ENCODE measurements at places on chromosomes 13 and 19.

GRCh38 chr13:103299079-103299478 lies 232.9 kb upstream of the SLC10A2 start:
- no peak for DNase-seq

DNA sequence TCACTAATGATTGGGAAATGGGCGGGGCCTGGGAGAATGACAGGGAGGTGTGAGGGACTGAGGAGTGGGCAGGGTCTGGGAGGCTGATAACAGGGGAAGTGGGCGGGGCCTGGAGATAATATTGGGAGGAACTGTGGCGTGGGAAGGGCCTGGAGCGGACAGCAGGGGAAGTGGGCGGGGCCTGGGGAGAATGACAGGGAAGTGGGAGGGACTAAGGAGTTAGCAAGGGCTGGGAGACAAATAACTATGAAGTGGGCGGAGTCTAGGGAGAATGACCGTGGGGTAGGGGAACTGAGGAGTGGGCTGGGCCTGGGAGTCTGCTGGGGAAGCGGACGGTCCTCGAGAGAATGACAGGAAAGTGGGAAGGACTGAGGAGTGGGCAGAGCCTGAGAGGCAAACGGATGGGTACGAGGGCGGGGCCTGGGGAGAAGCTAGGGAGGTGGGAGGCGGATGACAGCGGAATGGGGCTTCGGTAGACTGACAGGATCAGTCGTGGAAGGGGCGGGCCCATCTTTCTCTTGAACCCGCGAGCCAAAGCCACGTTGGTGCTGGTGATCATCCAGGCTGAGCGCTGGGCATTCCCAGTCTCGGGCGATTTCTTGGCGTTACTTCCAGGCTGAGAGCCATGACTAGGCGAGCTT lies 14.0 kb upstream of the TUBB4A start:
- peak; percentile 93 for DNase-seq

DNA sequence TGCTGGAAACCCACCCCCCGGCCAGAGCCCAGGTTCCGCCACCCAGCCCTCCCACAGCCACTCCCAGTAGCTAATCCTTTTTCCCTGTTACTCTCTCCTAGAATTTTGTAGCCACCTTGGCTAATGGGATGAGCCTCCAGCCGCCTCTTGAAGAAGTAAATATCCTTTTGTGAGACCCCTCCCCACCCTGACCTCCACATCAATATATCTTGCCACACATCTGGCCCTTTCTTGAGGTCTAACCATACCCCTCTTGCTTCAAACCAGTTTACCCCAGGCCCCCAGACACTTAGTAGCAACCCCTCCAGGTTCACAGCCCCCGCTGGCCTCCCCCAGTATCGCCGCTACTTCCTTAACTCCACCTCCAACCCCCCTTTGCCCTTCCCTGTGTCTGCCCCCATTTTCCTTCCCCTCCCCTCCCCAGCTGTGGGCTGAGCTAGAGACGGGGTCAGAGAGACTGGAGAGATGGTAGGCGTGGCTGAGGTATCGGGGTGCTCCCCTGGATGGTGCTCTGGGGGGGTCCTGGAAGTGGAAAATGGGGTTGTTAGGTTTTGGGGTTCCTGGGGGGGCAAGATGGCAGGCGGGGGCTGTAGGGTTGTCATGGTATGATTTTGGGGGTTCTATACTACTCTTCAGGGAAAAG lies 2.8 kb downstream of the PRMT1 start:
- no peak for DNase-seq

- no peak for DNase-seq
Measured at GRCh38 chr19:21430675-21431074, 33.7 kb downstream of the ZNF493 start.

GRCh38 chr13:28557725-28558520 lies 63.0 kb upstream of the FLT1 start:
- no peak for DNase-seq

DNA sequence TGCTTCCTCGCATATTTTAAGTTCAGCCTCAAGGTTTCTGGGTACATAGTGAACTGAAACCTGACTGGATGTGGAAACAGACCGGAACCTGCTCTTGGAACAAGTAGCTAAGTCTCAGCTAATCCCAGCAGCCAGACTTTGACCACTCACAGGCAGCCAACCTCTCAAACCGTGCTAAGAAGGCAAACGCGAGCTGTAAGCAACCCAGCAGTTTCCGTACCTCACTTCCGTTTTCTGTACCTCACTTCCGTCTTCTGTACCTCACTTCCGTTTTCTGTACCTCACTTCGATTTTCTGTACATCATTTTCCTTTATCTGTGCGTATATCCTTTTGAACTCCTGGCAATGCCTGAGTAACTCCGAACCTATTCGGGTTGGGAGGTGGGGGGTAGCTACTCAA lies 96.8 kb downstream of the SUCLA2 start:
- no peak for DNase-seq

- no peak for DNase-seq
Measured at GRCh38 chr13:111058796-111059506, 56.2 kb upstream of the ARHGEF7 start.

DNA sequence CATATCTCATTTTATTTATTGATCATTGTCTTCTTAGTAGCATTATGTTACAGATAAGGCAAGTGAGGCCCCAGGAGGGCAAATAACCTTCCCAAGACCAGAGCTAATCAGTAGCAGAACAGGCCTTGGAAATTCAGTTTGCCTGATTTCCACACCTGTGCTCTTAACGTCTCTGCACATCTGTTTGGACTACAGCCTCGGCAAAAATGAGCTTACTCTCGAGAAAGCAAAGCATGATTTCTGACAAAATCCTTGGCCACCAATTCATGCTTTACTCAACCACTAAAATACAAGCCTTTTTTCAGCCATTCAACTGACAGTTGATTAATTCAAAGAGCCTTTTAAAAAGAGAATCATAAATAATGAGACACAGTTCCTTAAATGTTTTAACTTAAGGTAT lies 309.3 kb upstream of the HTR2A start:
- no peak for DNase-seq

GRCh38 chr19:31127134-31127967 lies 221.9 kb downstream of the TSHZ3 start:
- no peak for DNase-seq

DNA sequence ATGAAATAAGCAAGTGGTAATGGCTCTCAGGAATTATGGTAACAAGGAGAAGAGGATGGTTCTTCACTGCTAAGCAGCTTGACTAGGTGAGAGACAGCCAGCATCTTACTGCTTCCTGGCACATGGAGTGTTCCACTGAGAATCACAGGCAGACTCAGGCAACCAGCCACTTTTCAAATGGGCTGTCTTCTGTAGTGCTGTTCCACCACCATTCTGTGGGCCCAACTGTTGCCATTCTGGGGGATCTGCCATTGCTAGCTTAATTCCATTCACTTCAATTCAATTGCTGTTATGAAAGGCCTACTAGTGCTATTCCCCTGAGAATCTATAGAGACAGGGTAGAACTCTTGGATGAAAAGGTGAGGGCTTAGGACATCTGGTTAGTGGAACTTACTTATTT lies 341.9 kb downstream of the KCNRG start:
- no peak for DNase-seq

DNA sequence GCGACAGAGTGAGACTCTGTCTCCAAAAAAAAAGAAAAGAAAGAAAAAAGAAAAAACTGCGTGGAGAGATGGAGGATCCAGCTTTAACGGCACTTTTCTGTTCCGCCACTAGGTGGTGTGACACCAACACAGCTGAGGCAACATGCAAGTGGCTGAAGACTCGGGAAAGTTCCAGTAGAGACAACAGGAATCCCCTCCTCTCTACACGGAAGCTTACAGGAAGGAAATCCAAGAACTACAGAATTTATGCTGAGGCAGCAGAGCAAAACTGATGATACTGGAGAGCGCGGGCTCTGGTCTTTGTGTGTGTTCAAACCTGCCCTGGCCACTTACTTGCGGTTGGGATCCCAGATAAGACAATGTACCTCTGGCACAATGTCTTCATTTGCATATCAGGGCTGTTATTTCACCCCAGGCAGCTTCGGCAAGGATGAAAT lies 9.9 kb downstream of the RANBP3 start:
- peak; percentile 9 for DNase-seq

DNA sequence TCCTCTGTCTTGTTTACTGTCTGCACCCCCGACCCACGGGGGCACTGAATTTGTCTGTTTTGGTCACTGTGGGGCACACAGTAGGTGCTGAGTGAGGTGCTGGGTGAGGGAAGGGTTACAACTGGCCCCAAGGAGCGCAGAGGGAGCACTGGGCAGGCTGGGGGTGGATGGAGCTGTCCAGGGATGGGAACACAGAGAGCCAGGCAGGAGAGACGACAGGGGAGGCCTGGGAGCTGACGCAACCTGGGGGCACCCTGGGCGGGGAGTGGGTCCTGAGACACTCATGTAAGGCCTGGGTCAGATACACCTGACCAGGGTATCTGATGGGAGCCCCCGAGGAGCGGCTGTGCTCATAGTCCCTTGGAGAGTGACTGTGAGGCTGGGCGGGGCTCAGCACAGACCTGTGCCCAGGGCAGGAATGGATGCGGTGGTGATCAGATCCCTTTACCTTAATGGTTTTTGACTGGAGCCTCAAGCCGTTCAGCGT lies 24.8 kb downstream of the ELAVL1 start:
- no peak for DNase-seq

All from amygdala (tissue), 56 donors.